ENCODE measurements at places on chromosomes 12 and 14.

DNA sequence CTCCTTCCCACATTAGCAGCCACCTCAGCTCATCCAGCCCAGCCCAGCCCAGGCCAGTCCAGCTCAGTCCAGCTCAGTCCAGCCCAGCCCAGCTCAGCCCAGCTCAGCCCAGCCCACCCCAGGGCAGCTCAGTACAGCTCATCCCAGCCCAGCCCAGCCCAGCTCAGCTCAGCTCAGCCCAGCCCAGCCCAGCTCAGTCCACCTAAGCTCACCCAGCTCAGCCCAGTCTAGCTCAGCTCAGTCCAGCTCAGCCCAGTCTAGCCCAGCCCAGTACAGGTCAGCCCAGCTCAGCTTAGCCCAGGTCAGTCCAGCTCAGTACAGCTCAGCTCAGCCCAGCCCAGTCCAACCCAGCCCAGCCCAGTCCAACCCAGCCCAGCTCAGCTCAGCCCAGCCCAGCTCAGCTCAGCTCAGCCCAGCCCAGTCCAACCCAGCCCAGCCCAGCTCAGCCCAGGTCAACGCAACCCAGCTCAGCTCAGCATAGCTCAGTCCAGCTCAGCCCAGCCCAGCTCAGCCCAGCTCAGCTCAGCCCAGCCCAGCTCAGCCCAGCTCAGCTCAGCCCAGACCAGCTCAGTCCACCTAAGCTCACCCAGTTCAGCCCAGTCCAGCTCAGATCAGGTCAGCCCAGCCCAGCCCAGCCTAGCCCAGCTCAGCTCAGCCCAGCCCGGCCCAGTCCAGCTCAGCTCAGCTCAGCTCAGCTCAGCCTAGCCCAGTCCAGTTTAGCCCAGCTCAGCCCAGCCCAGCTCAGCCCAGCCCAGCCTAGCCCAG lies 63.0 kb downstream of the TMEM121 start:
- no peak for DNase-seq

DNA sequence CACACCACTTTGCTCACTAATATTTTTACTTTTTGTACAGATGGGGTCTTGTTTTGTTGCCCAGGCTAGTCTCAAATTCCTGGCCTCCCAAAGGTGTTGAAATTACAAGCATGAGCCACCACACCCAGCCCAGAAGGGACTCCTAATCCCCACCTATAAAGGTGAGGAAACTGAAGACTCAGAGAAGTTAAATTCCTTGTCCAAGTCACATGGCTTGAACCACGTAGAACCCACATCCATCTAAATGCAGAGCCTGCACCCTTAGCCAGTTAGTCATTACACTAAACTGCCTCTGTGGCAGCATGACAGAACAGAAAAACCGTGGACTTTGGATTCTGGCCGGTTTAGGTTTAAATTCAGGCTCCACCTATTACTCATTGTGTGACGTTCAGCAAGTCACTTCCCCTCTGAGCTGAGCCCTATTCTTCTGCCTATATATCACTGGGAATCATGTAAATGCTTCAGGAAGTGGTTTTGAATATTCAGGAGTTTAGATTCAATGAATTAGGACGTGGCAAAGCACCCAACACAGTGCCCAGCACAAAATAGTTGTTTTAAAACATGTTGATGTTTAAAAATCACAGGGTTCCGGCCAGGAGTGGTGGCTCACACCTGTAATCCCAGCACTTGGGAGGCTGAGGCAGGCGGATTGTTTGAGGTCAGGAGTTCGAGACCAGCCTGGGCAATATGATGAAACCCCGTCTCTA lies 3.0 kb upstream of the CORO1C start:
- DNase-seq, result peak; percentile 94

DNA sequence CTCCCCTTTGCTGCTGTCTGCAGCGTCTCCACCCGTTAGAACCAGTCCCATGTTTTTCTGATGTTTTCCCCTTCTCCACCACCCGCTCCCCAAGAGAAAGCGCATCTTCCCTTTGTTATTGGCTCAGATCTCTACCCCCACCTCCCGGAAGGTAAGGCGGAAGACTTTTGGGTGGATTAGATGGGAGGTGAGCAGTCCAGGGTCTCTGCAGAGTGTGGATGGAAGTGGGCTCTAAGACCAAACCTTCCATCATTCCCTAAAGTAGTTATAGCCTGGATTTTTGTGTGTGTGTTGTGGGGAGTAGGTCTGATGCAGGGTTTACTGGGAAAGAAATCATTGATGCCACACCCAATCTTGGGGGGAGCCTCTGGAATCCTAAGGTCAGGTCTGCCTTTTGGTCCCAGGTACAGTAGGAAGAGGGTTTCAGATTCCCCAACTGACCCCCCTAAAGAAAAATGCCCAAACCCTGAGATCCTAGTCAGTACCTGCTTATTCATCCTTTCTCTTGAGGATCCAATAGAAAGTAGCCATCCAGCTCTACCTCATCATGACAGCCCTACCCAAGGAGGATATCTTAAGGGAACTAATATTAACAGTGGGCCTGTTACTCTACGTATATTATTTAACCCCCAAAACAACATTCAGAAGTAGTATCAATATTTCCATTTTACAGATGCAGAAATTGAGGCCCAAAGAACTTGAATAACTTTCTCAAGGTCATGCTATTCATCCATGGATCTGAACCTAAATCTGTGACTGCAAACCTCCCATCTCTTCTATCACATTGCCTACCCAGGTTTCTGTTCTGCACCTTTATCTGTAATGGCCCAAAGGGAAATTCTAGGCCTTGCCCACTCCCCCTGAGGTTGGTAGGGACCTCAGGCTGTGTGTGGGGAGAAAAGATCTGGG lies 1.1 kb downstream of the KIF5A start:
- DNase-seq, result no peak

DNA sequence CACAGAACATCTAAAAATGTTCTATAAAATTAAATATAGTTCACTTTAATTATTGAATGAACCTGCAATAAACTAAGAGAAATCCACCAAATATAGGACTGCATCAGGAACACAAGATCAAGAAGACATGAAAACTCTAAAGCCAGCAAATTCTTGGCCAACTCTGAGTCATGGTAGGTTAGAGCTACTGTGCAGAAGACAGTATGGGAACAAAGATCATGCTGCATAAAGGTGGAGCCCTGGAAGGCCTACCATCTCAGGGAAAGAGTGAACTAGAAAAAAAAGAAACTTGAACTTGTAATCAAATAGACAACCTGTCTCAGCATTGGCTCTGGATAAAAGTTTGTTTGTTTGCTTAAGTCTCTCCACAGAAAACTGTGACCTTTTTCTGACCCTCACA lies 66.9 kb upstream of the CNOT2 start:
- no peak for DNase-seq

DNA sequence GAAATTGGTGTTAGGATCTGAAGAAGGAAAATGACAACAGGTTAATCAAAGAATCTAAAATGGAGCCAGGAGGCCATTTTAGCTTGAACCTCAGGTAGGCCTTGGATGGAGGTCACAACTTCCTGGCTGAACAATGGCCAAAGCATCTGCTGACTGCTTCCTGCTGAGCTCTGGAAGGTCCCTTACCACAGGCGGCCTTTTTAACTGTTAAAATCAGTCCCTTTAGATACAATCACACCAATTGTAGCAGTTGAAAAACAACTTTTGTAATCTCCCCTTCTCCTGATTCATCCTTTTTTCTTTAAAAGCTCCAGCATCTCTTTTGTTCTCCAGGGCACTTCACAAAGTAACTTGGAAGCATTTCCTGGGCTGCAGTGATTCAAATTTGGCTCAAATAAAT lies 388.8 kb downstream of the PDZRN4 start:
- no peak for DNase-seq

DNA sequence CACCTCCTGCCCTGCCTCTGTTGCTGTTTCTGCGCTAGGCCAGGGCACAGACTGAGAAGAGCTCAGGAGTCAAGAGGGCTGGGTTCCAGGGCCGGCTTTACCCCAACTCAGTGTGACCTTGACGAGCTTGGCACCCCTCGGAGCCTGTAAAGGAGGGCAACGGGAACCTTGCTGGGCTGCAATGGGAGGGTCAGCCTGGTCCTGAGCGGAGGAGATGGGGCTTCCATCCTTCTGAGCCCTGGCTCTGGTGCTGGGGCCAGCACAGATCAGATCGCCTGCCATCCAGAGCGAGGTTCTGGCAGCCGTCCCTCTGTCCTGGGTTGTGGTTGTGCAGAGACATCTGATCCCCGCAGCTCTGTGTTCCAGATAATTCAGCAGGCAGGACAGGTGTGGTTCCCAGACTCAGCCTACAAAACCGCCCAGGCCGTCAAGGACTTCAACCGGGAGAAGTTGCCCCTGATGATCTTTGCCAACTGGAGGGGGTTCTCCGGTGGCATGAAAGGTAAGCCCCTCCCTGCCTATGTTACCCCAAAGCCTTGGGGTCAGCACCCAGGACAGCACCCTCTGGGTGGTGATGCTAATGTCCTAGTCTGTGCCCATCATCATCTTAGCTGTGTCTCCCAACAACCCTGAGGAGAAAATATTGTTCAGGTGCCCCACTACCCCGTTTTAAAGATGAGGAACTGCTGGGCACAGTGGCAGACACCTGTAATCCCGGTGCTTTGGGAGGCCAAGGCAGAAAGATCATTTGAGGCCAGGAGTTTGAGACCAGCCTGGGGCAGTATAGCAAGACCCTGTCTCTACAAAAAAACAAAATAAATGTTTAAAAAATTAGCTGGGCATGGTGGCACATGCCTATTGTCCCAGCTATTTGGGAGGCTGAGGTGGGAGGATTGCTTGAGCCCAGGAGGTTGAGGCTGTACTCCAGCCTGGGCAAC lies 50.2 kb downstream of the FOXN4 start:
- DNase-seq, result no peak

Measured in astrocyte of the spinal cord (primary cell).